Activated naive CD4-positive, alpha-beta T cell (primary cell): ENCODE measurements at places on chromosomes 6 and 20.

DNA sequence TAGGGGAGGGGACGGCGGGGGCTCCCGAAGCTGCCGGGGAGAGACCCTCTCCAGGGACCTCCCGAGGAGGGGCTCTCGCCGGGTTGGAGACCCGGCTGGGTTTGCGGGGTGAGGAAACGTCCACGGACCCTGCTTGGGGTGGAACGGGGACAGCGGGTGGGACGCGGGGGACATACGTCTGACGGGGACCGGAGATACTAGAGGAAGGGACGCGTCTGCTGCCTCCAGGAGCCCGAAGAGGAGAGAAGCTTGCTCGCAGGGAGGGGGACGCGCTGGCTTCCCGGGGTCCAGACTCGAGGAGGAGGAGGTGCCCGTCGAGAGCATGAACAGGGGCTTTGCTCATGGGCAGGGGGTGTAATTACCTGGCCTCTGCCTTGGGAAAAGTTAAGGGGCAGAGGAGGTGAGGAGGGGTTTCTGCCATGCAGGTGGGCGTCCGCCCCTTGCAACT lies 593 bp downstream of the DNMT3B start:
- DNase-seq, result no peak

DNA sequence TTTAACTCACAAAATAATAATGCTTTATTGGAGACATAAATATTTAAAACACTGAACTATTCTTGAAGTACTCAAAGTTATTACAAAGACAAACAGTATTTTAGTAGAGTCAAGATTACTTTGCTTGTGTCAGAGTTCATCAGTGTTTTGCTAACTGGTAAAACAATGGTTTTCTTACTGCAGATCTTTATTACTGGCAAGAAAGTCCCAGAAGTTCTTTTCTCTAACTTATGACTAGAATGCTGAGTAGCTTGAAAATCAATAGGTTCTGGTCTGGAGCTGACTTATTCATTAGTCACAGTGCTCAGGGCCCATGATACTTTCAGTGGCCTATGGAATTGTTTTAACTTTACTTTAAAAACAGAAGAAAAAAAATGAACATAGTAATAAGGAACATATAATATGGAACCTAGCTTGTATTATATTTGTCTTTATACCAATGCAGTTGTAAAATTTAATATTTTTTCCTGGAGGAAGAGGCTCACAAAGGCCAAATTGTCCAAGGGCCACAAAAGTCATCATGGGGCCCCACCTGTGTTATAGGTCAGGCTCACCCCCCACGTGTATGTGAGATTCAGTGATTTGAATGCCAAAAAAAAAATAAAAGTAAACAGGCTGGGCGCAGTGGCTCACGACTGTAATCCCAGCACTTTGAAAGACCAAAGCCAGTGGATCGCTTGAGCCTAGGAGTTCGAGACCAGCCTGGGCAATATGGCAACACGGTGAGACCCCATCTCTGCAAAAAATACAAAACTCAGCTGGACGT lies 53.3 kb downstream of the PLEKHG1 start:
- no peak for DNase-seq

DNA sequence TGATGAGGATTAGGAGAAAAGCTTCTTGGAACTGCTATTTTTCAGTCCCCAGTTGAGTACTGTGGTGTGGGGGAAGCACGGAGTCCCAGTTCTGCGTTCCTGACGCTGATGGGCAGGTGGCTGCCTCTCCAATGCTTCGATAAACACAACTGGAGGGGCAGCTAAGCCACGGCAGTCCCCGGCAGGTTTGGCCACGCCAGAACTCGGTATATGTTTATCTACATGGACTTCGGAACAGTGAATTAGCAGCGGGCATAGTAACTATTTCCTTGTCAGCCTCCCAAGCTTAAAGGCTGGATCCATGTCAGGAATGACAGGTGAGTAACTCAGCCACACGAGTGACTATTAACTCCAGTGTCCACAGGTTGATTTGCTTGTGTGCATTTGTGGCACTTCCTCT lies 354.4 kb downstream of the ZFAND3 start:
- no peak for DNase-seq

GRCh38 chr20:49326026-49326425 lies 48.2 kb upstream of the ZNFX1 start:
- DNase-seq, result no peak

GRCh38 chr6:7604506-7604905 lies 14.5 kb downstream of the SNRNP48 start:
- DNase-seq, result no peak

DNA sequence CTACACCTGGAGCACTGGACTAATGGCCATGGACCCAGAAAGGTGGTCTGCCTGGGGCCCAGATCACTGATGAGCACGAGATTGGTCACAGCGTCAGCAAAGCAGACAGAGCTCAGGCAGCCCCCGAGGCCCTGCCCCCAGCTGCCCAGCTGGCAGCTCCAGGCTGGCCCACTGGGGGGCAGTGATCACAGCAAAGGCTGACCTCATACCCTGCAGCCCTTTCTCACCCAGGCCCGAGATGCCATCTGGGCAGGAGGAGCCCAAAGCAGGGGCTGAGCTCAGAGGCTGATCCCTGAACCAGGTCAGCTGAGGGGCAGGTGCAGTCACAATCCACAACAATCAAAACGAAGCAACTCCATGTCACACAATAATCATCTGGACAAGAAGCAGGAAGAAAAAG lies 4.1 kb downstream of the MAP1LC3A start:
- no peak for DNase-seq

- DNase-seq, result no peak
These were observed 16.2 kb upstream of the TGM2 start for GRCh38 chr20:38181207-38181801.

GRCh38 chr6:158837684-158838625 lies 18.8 kb upstream of the EZR start:
- no peak for DNase-seq

GRCh38 chr6:35592178-35592577 lies 79.5 kb upstream of the TULP1 start:
- DNase-seq, result no peak

- DNase-seq, result no peak
These were observed 26.1 kb upstream of the TBC1D7 start for GRCh38 chr6:13354331-13355042.

DNA sequence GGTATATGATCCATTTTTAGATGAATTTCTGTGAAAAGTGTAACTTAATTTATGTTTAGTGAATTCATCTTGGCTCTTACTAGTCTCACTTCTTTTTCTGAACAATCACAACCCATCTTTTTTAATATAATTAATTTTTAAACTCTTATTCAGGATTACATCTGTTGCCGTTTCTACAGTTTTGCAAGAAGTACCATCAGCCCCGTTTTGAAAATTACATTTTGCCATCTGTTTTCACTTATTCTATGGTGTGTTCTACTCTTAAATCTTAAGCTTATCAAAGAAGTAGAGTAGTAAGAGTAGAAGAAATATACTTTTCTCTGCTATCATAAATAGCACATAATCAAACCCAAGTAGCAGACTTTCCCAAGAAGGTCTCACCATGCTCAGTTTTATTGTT lies 70.1 kb downstream of the ZNF292 start:
- DNase-seq, result no peak

DNA sequence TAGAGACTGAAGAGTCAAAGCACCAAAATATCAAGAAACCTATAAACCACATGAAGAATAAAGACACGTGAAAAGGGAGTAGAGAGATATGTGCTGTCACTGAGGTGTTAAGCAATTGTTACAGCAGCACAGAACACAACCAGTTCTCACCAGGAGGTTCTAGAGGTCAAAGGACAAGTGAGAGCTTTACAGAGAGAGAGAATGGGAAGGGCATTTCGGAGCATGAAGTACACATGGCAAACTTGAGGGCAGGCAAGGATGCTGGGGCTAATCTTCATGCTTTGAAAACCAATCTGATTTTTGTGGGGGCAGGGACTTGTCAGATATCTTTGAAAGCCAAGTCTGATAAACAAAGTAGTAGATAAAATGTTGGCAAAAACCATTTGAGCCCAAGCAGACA lies 142.3 kb upstream of the NRSN1 start:
- no peak for DNase-seq

DNA sequence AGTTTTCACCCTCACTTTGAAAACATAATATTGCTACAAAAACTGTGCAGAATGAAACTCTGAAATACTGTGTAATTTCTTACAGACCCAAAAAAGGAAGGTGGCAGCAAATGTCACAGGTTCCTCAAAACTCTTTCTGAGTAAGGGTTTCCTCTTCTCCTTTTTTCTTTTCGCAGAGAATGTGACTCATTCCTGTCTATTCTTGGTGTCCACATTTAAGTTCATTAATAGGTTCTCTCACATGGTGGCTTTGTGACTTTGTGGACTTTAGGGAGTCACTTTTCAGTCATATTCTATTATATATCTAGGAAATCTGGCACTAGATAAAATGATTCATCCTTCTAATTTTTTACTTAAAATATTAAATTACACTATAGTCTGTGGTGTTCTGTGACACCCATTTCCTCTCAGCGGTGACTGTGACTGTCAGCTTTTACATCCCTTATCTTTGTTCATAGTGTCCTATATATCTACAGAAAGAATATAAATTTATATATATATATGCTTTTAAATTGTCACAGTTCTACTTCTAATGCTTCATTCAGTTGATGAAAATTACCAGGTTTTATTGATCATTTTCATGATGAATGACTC lies 126.8 kb upstream of the HCRTR2 start:
- DNase-seq, result no peak
